CD8-positive, alpha-beta memory T cell (primary cell): ENCODE measurements at places on chromosomes 11 and 22. TPM values are rescaled to one million over a fixed set of nuclear protein-coding genes. Genes with fewer than 3 reads are reported as not detected.

DNA sequence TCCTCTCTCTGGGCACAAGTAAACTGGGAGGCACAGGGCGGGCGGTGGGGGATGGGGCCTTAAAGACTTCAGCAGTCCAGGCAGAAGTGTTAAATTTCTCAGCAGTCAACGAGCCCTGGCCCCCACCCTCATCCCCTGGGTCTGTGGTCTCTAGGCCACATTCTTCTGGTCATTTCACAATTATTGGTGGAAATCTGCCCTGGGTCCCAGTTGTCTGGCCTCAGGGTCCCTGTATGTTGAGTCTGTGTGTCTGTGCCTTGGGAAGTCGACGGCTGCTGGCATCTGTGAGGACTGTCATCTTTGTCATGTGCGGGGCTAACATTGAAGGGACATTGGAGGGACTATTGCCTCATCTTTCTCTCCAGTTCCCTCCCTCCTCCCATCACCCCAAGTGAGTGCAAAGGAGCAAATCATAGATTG is 1.7 kb downstream of the TSPAN18 start:
- no peak for DNase-seq
- peak overlapping the region; percentile 71 for H3K4me3 ChIP-seq
- H3K27ac ChIP-seq, result no peak overlapping the region
- peaks cover 40% of the 10 kb centered on the region for H3K4me1 ChIP-seq
- H3K27me3 ChIP-seq, result peaks cover 7% of the 10 kb centered on the region

DNA sequence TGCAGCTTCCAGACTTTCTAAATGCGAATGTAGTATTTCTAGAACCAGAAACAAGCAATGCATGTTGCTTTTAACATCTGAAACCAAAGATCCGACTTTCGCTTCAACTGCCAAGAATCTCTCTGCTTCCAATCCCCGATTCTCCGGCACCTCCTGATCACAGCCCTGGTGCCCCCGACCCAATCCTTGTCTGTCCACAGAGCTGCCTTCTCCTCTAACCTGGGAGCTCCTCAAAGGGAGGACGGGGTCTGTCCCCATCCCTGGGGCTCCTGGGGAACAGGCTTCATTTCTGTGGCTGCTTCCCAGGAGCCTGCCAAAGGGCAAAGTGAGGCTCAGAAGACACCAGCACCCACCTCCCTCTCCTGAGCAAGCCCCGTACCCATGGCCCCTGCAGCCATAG is 521 bp downstream of the ALDH3B2 start:
- peaks cover 9% of the 10 kb centered on the region for H3K27me3 ChIP-seq
- no peak overlapping the region for H3K27ac ChIP-seq
- H3K4me1 ChIP-seq, result no peaks in the 10 kb centered on the region

- peak overlapping the region; percentile 89 for H3K27ac ChIP-seq
- H3K4me1 ChIP-seq, result peaks cover 35% of the 10 kb centered on the region
- H3K27me3 ChIP-seq, result no peaks in the 10 kb centered on the region
- DNase-seq, result no peak
- no peaks in the 10 kb centered on the region for H3K36me3 ChIP-seq
Measured at GRCh38 chr22:38180841-38181452, 683 bp downstream of the PLA2G6 start.

DNA sequence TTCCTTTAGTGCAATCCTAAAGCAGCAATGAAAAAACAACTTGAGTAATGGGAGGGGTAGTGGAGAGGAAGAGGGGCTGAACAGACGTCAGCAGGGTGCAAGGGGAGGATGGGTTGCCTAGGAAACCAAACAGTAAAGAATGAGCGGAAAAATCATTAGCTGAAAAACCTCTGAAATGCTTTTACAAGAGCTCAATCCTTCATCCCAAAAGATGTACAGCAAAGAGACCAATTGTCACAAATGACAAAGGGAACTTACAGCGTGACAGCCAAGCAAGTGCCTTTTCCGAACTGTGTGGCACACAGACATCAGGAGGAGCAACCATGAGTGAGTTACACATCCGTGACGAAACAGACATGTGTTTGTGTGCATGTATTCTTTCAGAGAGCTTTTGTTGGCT is 104.6 kb downstream of the SIK3 start:
- no peaks in the 10 kb centered on the region for H3K36me3 ChIP-seq
- H3K4me1 ChIP-seq, result peaks cover 22% of the 10 kb centered on the region
- H3K27ac ChIP-seq, result no peak overlapping the region
- H3K4me3 ChIP-seq, result no peak overlapping the region
- DNase-seq, result no peak

MRGPRX4 gene
- total RNA-seq, result not detected

SLC43A3 gene
- total RNA-seq, result 434 TPM

SUSD2 gene
- total RNA-seq, result 0.31 TPM

PRCP gene
- total RNA-seq, result 27.1 TPM
